HTR-8/SVneo (cell line): ENCODE measurements at places on chromosomes 12 and 14.

GRCh38 chr12:24230061-24230701 is 280.7 kb upstream of the SOX5 start:
- DNase-seq: no peak

DNA sequence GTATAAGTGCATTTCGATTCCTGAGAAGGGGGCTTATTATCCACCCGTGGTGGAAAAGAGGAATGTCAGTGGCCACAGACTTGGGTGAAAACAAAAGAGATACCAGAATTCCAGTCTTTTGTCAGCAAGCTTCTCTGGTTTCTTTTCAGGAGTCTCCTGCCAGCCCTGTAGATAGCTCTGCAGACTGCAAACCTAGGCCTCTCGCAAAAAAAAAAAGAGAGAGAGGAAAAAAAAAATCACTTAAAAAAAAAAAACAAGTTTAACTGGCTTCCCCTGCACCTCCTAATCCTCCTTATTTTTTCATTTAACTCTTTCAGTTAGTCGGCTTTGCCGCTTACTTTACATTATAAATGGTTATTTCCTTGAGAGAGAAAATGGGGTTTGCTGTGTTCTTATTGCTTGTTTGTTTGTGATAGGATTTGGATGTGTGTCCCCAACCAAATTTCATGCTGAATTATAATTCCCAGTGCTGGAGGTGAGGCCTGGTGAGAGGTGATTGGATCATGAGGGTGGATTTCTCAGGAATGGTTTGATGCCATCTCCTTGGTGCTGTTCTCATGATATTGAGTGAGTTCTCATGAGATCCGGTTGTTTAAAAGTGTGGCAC is 170.0 kb downstream of the BCL11B start:
- no peak for DNase-seq

DNA sequence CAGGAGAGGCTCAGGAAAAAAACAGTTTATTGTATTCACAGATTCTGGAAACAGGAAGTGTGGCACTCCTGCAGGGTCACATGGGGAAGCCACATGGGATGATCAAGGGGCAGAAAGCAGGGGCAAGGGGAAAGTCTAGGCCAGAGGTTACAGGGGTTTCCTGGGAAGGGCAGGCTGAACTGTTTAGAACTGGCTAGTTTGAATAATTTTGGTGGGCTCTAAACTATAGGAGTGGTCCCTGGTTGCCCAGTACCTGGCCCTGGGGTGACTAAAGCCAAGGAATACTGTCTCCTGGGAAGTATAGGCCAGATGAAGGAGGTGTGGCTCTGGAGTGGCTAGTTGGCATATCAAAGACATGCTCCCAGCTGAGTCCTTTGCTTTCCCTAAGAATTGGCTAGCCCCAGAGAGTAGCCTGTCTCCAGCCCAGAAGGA is 169.2 kb downstream of the SLC41A2 start:
- no peak for DNase-seq

- DNase-seq: no peak
Measured at GRCh38 chr12:67911275-67911600, 78.0 kb upstream of the IFNG-AS1 start.

- DNase-seq: no peak
Measured at GRCh38 chr12:98464190-98464589, 51.2 kb upstream of the TMPO start.

- DNase-seq: no peak
Measured at GRCh38 chr12:40137252-40137651, 31.4 kb upstream of the SLC2A13 start.

DNA sequence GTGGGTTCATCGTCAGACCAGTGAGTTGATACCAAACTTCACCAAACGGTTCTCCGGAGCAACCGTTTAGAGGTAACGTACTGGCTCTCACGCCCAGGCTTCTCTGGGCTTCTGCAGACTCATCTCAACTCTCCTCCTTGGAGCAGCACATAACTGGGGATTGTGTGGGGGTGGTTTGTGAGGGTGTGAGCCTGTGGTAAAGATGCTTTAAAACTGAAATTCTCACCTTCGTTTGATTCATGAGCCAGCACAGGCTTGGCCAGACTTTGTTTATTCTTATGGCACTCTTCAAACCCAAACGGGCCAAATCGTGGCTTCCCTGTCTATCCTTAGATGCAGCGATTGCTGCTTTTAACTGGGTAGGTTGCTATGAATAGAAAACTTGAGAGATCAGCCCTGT is 121.3 kb downstream of the SAMD4A start:
- DNase-seq: no peak

- no peak for DNase-seq
Measured at GRCh38 chr14:64654901-64655300, 49.3 kb upstream of the PLEKHG3 start.

DNA sequence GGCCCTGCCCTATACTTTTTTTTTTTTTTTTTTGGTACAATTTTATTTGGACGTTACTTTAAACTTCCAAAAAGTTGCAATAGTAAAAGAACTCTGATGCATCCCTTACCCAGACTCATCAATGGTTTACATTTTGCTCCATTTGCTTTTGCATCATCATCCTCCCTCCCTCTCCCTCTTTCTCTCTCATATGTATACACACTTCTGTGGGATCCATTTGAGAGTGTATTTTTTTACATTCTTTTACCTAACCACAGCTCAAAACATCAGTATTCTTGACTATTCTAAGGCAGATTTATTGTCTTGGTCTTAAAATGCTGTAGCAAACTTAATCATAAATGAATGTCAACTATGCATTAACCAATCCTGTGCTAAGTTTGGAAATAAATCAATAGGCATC is 111.6 kb downstream of the PRICKLE1 start:
- DNase-seq: no peak

DNA sequence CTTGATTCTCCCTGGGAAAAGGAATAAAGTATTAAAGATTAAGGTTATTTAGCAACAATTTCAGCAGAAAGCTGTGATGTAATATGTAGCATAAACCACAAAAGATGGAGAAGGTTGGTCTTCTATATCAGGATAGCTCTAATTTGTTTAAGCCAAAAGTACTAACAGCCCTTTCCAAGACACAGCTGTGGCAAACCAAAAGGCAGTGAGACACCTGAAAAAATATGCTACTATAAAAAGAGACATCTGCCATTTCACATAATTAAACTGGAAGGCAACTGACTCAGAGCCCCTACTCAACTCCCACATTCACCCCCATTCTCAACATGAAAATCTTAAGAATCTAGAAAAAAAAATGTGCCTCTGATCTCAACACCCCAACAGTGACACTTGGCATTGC is 390.2 kb upstream of the PRICKLE1 start:
- DNase-seq: no peak

DNA sequence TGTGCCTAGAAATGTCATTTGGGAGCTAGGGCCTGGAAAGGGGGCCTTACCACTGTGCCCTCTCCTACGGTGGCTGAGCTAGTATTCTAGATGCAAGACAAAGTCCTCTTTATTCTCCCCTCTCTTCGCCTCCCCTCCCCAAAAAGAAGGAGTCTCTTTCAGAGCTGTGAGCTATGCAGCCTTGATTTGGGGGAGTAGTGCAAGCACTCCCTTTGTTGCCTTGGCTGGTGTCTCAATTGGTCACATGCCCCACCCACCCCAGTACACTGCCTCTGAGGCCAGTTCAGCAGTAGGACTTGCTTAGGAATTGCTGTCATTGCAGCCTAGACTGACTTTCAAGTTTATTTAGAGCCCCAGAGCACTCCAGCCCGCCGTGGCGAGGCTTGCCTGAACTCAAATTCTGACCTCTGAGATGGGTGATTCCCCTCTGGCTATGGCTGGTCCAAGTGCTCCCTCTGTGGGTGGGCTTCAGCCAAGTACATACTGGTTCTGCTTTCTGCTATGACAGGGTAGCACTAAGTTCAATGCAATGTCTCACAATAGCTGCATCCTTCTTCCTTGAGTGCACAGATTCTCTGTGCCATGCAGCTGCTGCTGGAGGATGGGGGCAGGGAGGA is 37.0 kb upstream of the FBXO33 start:
- no peak for DNase-seq

- no peak for DNase-seq
Measured at GRCh38 chr12:64699504-64700115, 59.6 kb downstream of the GNS start.

DNA sequence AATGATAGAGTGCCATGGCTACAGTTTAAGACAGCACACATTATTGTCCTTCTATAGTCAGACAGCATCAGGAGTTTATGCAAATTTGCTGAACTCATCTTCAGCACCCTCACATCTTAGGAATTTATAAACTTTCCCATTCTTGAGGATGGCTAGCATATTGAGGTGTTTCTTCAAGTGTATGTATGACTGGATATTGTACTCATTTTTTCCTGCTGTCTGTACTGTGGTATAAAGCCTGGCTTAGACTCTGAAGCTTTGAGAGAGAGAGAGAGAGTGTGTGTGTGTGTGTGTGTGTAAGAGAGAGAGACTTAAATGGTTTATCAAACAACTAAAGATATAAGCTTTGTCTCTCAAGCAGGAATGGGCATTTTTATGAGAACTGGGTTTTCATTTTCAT is 161.6 kb downstream of the PIK3C2G start:
- no peak for DNase-seq

- peak; percentile 67 for DNase-seq
Measured at GRCh38 chr14:77037938-77038568, 9.5 kb upstream of the IRF2BPL start.

- DNase-seq: peak; percentile 62
Measured at GRCh38 chr12:95548539-95549391, 2.5 kb downstream of the USP44 start.

DNA sequence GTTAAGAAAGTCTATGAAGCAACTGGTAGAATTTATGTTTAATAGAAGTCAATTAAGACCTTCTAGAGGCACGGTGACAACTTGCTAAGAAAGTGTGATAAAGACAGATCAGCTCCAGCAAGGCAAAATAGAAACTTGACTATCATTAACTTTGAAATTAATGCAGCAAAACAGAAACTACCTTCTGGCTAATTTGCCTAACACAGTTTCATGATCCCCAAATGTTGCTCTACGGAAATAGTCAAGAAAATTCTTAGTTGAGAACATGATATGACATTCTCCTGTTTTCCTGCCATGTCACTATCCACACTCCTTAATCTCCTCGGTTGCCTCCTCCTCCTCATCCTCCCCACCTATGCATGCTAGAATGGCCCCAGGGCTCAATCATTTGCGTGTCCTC is 4.2 kb downstream of the DENND5B start:
- DNase-seq: no peak

- no peak for DNase-seq
Measured at GRCh38 chr12:19042221-19042620, 87.3 kb upstream of the PLEKHA5 start.
